Naive B cell (primary cell): ENCODE measurements at places on chromosomes 13 and 19.

DNA sequence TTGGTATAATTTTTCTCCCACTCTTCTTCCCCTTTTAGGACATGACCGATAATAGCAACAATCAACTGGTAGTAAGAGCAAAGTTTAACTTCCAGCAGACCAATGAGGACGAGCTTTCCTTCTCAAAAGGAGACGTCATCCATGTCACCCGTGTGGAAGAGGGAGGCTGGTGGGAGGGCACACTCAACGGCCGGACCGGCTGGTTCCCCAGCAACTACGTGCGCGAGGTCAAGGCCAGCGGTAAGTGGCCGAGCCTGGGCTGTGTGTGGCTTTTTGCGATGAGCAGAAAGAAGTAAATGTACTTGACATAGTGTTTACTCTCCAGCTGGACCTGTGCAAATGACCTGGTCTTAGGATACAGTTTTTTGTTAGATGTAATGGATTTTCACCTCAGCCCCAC lies 102.5 kb downstream of the ARHGEF7 start:
- DNase-seq: no peak

- no peak for DNase-seq
These were observed 324.0 kb downstream of the SHISA2 start for GRCh38 chr13:25727810-25728209.

DNA sequence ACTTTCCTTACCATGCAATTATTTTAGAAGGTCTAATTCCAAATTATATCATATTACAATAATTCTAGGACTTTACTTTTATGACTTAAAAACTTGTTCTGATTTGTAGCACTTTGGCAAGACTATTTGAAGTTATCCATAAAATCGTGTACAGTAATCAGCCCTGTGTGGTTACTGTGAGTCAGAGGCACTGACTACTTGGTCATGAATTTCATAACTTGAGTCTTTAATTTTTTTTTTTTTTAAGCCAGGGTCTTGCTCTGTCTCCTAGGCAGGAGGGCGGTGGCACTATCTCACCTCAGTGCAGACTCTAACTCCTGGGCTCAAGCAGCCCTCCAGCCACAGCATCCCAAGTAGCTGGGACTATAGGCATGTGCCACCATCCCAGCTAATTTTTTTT lies 1319.2 kb upstream of the SLC10A2 start:
- DNase-seq: no peak

- no peak for DNase-seq
These were observed 145.1 kb downstream of the PCCA start for GRCh38 chr13:100234006-100234405.

DNA sequence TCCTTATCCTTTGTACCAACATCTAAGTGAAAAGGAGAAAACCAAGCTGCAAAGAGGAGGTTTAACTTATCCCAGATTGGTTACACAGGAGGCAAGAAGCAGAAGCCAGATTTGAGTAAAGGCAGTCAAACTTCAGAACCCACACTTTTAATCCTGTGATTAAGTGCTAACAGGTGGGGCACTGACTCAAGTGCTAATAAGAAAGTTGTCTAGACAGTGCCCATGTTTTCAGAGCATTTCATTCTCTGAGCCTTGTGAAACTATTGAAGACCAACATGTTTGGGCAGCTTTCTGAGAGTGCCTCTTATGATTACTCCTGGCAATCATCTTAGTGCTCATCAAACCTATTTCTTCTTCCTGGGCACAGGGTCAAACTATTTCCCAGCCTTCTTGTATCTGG lies 380.8 kb downstream of the KCNRG start:
- DNase-seq: no peak

DNA sequence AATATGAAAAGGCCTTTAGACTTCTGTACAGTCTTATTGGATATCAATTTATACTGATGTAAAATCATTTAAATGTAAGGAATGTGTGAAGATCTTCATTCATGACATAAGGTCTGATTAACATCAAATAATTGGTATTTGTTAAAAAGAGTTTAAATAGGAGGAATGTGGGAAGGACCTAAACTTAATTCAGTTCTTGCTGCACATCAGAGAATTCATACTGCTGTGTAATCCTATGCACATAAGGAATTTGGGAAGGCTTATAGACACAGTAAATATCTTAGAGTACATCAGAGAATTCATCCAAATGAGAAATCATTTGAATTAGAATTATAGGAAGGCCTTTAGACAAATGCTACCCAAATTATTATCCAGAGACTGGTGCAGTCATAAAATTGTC lies 21.7 kb downstream of the ZNF283 start:
- no peak for DNase-seq

DNA sequence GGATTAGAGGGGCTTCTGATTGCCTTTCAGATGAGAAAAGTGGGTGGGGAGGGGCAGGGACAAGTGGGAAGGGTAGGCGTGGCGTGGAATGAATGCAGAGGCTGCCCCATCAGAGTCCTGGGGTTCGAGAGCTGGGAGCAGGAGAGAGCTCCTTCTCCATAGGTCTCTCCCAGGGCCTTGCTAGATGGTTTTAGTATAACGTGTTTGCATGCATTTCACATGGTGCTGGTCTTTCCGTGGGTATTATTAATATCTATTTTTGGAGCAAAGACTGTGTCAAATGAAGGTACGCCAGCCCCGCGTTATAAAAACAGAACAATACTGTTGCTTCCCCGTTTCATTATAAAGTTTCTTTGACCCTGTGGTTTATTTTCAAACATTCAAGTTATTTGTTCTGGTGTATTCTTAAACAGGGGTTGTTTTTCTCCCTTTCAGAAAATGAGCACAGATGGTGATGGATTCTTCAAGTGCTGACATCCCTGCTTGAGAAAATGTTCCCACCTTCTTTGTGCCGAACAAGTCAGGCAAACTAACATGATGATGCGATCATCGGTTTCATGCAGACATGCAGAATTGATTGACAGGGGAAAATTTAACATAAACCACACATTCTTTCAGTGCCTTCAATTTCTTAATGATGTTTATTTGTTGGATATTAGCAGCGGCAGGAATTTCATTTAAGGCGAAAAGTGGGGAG lies 62.1 kb upstream of the ZNF536 start:
- DNase-seq: no peak

DNA sequence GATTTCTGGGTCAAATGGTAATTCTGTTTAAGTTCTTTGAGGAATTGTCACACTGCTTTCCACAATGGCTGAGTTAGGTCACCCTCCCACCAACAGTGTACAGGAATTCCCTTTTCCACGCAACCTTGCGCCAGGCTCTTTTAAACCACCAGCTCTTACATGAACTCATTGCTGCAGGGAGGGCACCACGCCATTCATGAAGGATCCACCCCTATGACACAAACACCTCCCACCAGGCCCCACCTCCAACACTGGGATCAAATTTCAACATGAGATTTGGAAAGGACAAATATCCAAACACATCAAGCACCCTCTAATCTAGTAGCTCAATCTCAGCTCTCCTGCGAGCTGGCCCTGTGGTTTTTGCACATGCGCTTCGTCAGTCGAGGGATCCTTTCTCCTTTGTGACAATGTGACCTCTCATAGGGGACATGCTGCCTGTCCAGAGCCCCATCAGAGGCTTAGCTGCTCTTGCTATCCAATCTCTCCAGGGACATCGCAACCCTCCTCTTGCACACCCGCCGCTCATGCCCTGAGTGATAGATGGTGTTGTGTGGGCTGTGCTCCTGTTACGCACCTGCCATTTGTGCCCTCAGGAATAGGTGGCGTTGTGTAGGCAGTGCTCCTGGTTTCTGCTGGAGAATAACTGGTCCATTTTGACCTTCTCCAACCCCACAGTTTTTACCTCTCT lies 328.0 kb downstream of the UQCRFS1 start:
- DNase-seq: no peak
